ENCODE measurements at places on chromosomes 16 and 17.

DNA sequence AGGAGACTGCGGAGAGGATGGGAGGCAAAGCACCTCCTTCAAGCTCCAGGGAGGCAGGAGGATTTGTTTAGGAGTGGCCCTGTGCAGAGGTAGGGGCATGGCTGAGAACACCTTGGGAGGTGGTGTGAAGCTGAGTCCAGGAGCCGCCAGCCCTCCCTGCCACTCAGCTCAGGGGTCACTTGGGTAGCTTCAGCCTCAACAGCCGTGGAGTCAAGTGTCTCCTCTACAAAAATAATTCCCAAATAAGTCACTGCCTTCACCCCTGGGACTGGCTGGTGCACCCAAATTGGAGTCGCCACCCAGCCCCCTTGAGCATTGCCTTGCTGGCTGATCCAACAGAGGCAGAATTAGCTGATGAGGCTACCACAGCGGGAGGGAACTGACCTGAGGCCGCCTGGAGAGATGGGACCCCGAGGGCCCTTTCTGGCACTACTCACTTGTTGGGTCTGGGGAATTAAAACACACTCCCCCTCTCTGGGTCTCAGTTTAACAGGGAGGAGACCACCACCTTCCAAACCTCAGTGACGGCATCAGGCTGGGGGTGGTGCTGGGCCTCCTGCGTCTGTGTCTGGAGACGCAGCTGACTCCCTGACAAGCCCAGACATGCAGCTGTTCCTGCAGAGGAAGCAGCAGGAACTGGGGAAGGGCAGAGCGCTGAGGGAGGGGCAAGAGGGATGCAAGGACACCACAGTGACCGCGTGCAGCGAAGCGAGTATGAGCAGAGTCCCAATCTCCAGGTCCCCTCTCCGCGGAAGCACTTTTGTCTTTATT is 87.9 kb upstream of the TOB1 start:
- peak; percentile 89 for DNase-seq

- no peak for DNase-seq
Measured at GRCh38 chr16:84751947-84752346, 52.1 kb downstream of the USP10 start.

DNA sequence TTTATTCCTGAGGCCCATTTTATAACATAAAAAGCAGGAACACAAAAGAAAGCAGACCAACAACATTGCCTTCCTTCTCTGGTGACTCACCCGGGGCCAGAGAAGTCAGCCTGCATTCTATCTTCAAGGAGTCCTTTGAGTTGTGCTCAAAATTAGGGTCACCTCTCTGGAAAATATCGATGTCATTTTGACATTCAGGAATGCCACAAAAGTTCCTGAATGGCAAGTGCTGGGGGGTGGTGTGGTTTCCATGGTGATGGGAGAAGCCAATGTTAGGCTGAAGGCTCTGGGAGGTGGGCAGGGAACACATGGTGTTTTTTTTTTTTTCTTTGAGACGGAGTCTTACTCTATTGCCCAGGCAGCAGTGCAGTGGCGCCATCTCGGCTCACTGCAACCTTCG is 159.6 kb downstream of the HAPSTR1 start:
- DNase-seq: no peak

DNA sequence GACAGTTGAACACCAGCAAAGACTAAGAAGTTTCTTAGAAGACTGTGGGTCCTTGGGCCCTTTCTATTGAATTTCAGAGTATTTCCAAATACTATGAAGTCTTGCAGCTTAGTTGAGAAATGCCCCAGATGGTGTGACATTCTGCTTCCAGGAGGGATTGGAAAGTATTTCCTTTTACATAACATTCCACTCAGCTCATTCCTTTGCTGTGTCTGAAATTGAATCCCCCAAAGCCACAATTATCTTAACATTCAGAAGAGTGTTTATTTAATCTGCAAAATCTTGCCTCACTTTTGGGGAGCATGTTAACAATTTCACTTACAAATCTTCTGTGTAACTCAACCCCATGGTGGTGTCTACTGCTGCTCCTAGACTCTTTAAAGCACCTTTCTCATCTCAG is 307.7 kb downstream of the WWOX start:
- DNase-seq: no peak

GRCh38 chr17:8739097-8739496 is 5.5 kb downstream of the CCDC42 start:
- DNase-seq: no peak

Measured in DMS79 treated with DMSO at 0.1 percent for 48 hours (cell line).